ENCODE measurements at places on chromosomes 6 and 20. TPM values are rescaled to one million over a fixed set of nuclear protein-coding genes. Genes with fewer than 3 reads are reported as not detected.

CCDC170 gene
- total RNA-seq: not detected

MACROD2 gene
- total RNA-seq: not detected

NKX2-2 gene
- not detected for total RNA-seq

HLA-DQB2 gene
- total RNA-seq: 0.54 TPM

NHLRC1 gene
- total RNA-seq: not detected

CCN5 gene
- total RNA-seq: not detected

CCN6 gene
- not detected for total RNA-seq

DLL1 gene
- total RNA-seq: 1.1 TPM

C20orf204 gene
- total RNA-seq: 18.8 TPM

SLC16A10 gene
- 7.8 TPM for total RNA-seq

KCNQ5 gene
- 7.3 TPM for total RNA-seq

VSTM2L gene
- 0.33 TPM for total RNA-seq

CST7 gene
- total RNA-seq: 50.3 TPM

KIAA1755 gene
- total RNA-seq: not detected

TRIM10 gene
- not detected for total RNA-seq

RRBP1 gene
- 38.1 TPM for total RNA-seq

LY6G6C gene
- not detected for total RNA-seq

BFSP1 gene
- total RNA-seq: not detected

POLR3F gene
- total RNA-seq: 2.9 TPM

SPATS1 gene
- not detected for total RNA-seq
